ENCODE measurements at places on chromosomes 3 and 15. TPM values are rescaled to one million over a fixed set of nuclear protein-coding genes. Genes with fewer than 3 reads are reported as not detected.

CCDC13 gene
- total RNA-seq: 2.7 TPM

DNAJA4 gene
- 56.4 TPM for total RNA-seq

PIGZ gene
- total RNA-seq: 6.4 TPM

RETNLB gene
- total RNA-seq: not detected

INKA1 gene
- 5.6 TPM for total RNA-seq

SI gene
- total RNA-seq: not detected

DPH6 gene
- 16.5 TPM for total RNA-seq

LAMB2 gene
- total RNA-seq: 503 TPM

GOLGA6L10 gene
- 1.5 TPM for total RNA-seq

CACNA1D gene
- total RNA-seq: 1.9 TPM

RLBP1 gene
- total RNA-seq: not detected

SCN11A gene
- total RNA-seq: 0.29 TPM

GABRG3 gene
- not detected for total RNA-seq

ZDHHC23 gene
- 2.3 TPM for total RNA-seq

TRA2B gene
- total RNA-seq: 84.5 TPM

RYR3 gene
- 9.7 TPM for total RNA-seq

SLC30A4 gene
- total RNA-seq: 9.2 TPM

PLAAT1 gene
- total RNA-seq: 3.7 TPM

DCLK3 gene
- not detected for total RNA-seq

HCLS1 gene
- total RNA-seq: 33.8 TPM

ACAP2 gene
- total RNA-seq: 46.8 TPM

LSAMP gene
- total RNA-seq: 11.9 TPM

DAZL gene
- not detected for total RNA-seq

LCTL gene
- not detected for total RNA-seq

RFT1 gene
- total RNA-seq: 13.6 TPM

NMNAT3 gene
- total RNA-seq: 4.9 TPM

RBP2 gene
- total RNA-seq: not detected
